ENCODE measurements at places on chromosomes 2 and 18. TPM values are rescaled to one million over a fixed set of nuclear protein-coding genes. Genes with fewer than 3 reads are reported as not detected.

CMPK2 gene
- 0.13 TPM for total RNA-seq

DNA sequence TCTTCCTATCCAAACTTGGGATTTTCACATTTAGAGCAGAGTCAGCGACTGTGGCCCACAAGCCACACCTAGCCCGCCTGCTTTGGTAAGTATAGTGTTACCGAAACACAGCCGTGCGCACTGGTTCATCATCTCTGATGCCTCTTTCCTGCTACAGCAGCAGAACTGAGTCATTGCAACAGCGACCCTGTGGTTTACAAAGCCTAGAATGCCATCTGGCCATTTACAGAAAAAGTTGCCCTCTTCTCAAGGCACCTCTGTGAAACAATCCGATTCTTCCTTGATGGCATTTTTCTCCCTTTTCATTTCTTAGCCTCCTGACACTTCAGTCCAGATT is 10.7 kb upstream of the IAH1 start:
- DNase-seq, result no peak

GRCh38 chr2:227759411-227760118 is 13.9 kb downstream of the SCYGR8 start:
- DNase-seq, result no peak

GRCh38 chr2:1584051-1584531 is 160.2 kb downstream of the PXDN start:
- no peak for DNase-seq

- no peak for DNase-seq
These were observed 3.6 kb upstream of the KIAA2012 start for GRCh38 chr2:202069170-202070067.

- no peak for DNase-seq
These were observed 55.4 kb downstream of the NGEF start for GRCh38 chr2:232957657-232958090.

CACNB4 gene
- total RNA-seq, result 0.11 TPM

DNA sequence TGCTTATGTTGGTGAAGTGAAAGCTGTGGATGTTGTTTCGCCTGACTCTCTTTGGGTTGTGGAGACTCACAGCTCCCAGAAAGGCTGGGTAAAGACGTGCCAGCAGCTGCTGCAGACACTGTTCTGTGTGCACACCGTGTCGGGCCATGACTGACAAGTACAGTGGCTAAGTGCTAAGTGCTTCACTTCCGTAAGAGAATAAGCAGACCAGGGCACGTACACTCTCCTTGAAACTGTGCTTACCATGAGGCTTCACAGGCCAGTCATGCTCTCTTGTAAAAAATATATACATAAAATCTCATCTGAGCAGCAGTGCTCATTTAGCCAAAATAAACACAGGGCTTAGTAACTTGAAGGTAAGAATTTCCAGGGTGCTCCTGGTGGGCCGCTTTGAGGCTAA is 86.0 kb downstream of the NRP2 start:
- DNase-seq, result no peak

All from GM23248 (cell line).